ENCODE measurements at places on chromosomes 3 and 15.

GRCh38 chr3:125203731-125204130 lies 8.8 kb downstream of the SLC12A8 start:
- no peak for DNase-seq

- DNase-seq: no peak
Measured at GRCh38 chr3:187042874-187043458, 96.3 kb downstream of the RPL39L start.

- DNase-seq: no peak
Measured at GRCh38 chr3:113968986-113969385, 21.2 kb downstream of the ZDHHC23 start.

GRCh38 chr3:24278543-24278942 lies 216.1 kb downstream of the THRB start:
- no peak for DNase-seq

DNA sequence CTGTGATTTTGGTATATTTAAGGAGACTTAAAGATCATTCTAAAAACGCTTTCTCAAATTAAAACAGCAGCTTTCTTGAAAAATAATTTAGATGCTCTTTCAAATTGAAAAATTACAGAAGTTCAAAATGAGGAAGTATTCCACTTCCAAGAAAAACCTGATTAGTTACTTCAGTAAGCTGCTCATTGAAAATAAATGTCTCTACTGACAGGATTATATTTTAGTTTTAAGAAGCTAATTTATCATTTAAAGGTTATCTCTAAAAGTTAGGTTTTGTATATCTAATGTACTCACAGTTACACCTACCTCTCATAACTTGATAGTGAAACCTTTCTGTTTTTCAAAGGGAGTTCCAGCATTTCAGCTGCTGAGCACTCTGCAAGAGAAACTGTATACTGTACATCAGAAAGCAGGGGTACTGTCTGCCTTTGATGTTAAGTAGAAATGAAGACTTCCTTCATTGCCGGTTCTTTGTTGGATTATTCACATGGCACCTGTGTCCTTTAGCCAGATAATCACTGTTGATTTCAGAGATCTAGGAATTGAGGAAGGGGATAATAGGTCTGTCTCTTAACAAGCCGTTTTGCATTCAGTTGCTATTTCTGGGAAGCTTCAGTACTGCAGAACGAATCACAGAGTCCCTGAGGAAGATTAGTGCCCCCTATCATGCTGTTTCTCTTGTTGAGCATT lies 161.6 kb downstream of the TCF12 start:
- peak; percentile 73 for DNase-seq

DNA sequence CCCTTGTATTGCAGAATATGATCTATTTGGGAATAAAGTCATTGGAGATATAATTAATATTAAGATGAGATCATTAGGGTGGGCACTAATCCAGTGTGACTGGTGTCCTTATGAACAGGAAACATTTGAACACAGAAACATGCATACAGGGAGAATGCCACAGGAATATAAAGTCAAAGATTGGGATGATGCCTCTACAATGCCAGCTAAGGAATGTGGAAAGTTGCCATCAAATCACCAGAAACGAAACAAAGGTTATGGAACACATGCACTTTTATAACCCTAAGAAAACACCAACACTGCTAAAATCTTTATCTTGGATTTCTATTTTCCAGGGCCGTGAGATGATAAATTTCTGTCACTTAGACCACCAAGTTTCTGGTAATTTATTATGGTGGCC lies 442.4 kb upstream of the BCHE start:
- DNase-seq: no peak

DNA sequence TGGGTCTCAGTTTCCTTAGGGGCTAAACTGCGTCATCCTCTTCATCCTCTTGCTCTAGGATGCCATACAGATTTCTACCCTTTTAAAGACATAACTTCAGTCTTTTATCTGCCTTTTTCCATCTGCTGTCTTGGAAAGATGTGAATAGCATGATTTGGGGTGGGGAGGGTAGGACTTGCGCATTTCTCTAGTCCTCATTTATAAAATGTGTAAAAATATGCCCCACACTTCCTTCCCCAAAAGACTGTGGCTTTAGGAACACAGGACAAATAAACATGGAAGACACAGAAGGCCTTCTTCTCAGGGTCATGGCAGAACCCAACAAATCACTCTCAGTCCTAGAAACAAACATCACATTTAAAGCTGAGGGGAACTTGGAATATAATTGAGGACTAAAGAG lies 48.4 kb upstream of the BCL6 start:
- no peak for DNase-seq

DNA sequence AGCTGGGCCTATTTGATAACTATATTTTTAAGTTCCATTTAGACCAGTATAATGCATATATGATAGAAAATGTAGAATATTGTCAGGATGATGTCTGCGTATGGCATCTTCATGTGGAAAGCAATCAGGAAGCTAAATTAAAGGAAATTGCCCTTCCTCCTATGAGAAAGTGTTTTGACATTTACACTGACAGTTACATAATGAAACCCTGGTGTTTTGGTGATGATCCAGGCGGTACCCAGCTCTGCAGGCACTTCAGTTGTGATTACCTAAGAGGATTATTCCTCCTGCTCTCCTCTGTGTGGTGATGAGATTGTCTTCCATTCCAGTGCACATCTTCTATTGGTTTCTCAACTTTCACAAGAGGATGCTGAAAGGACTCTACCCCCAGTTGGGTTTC lies 126.5 kb upstream of the MITF start:
- DNase-seq: no peak

- no peak for DNase-seq
Measured at GRCh38 chr3:49602049-49602554, 47.8 kb downstream of the BSN start.

DNA sequence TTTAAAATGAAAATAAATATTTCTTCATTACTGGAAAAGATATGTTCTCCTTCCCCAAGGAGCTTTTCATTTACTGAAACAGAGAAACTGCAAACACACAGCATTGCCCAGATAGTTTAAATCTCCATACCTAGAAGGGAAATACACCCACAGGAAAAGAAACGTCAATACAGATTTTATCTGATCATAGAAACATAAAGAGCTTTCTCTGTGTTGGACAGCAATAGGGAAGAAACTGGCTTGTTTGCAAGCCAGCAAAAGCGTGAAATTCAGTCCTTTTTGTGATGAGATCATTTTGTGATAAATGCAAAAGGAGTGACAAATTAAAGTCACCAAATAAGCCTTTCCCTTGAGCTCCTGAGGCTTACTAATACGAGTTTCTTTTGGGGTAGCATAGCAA lies 398.0 kb downstream of the TIGIT start:
- DNase-seq: peak; percentile 50

DNA sequence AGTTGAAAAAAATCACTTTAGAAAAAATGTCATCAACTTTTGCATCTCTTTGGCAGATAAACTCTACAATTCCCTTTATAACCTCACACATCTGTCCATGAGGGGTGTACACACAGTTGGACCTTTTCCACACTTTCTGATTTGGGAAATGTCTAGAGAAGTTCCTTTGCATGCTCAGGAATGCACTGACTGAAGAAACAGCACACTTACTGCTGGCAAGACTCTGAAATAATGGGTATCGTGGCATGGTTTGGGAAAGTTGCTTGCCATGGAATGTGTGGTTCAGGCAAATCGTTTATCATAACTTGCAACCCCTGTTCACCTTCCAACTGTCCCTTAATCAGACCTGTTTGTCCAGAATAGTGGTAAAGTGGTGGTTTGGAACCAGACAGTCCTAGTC lies 135.3 kb upstream of the TGFBR2 start:
- no peak for DNase-seq

- DNase-seq: peak; percentile 24
Measured at GRCh38 chr3:183295211-183295610, 42.2 kb downstream of the B3GNT5 start.

- peak; percentile 66 for DNase-seq
Measured at GRCh38 chr15:75149867-75150709, 51.6 kb upstream of the C15orf39 start.

GRCh38 chr3:76111808-76112207 lies 326.5 kb upstream of the ZNF717 start:
- DNase-seq: no peak

DNA sequence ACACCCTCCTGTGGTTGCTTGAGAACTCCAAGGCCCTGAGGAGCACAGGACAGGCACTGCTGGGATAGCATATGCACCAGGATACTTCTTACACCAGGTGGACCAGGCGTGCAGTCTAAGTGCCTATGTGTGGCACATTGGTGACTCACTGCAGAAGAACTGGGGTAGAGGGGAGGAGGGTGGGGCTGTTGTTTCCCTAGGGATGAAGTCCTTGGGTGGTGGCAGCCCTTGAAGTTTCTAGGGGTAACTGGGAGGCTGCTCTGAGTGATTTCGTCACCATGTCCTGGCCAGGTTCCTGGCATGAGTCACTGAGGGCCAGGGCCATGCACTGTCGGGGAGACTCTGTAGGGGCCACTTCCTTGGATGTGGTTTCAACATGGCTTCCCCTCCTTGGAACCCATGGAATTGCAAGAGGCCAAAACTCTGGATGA lies 15.9 kb downstream of the MYZAP start:
- no peak for DNase-seq

GRCh38 chr3:45042162-45042561 lies 16.1 kb downstream of the CLEC3B start:
- no peak for DNase-seq

DNA sequence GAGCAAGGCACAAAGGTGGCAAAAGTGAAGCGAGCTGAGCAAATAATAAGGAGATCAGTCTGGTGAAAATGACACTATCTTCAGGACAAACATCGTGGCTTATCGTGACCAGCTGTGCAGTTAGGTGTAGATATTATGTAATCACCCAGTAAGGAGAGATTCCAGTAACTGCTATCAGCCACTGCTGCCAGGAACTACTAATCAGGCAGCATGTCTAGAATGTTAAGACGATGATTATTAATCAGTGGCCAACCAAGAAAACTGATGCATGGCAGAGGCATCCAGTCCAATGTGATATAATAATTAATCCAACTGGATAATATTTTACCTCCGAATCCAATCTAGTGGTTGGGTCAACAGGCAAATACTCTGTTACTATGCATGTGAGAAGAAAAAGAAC lies 252.7 kb upstream of the ZPLD1 start:
- peak; percentile 92 for DNase-seq

- no peak for DNase-seq
Measured at GRCh38 chr3:45965253-45965652, 22.0 kb downstream of the CXCR6 start.

DNA sequence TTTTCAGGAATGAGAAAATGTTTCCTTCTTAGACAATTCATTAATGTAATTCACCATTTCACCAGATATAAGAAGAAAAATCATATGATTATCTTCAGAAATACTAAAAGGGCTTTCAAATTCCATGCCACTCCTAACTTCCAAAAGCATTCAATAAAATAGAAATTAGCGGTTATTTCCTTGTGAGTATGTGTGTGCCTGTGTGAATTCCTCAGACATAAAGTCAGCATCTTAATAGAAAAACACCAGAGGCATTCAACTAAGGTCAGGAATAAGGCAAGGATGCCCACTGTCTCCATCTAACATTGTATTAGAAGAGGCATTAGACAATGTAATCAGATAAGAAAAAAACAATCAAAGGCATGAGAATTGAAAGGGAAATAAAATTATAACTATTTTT lies 88.4 kb downstream of the PLCH1 start:
- no peak for DNase-seq

DNA sequence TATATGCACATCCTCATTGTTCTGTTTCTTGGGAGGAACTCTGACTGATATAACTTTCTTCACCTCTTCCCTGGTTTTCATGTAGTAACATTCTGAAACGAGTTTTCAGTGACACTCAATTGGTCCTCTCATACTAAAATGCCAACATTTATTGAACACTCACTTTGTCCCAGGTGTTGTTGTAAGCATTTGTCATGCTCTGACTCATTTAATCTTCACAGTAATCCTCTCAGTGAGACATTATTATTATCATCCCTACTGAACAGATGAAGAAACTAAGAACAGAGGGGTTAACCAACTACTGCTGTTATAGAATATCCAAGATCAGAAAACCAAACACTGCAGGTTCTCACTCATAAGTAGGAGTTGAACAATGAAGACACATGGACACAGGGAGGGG lies 94.1 kb upstream of the MRPL3 start:
- no peak for DNase-seq

DNA sequence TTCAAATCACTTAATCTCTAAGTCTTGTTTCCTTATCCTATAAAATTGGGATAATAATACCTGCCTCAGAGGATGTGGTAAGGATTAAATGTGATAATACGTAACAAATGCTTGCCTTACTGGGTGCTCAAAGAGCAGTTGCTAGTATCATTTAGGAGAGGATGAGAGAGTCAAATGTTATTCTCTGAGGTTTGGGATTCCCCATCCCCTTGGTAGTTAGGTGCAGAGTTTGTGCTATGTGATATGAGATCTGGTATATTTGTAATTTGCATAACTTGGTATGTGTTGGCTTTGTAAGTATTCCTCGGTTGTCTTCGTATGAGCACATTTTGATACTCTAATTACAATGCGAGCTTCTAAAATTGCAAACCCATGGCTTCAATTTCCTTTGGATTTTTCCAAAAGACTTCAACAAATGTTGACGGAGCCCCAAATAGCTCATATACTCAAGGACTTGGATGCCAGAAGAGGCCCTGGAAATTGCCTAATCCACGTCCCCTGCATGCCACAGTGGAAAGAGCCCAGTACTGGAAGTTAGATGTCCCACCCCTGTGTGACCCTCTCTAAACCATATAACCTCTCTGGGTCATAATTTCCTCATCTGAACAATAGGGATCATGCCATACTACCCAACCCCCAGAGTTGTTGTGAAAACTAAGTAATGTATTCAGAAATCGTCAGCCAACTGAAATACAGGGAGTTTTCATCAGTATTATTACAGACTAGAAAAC lies 85.0 kb downstream of the FBN1 start:
- no peak for DNase-seq

- no peak for DNase-seq
Measured at GRCh38 chr3:43632269-43632733, 10.5 kb upstream of the ANO10 start.

GRCh38 chr3:20072422-20072821 lies 32.2 kb downstream of the KAT2B start:
- no peak for DNase-seq
